ENCODE measurements at places on chromosomes 4 and X.

DNA sequence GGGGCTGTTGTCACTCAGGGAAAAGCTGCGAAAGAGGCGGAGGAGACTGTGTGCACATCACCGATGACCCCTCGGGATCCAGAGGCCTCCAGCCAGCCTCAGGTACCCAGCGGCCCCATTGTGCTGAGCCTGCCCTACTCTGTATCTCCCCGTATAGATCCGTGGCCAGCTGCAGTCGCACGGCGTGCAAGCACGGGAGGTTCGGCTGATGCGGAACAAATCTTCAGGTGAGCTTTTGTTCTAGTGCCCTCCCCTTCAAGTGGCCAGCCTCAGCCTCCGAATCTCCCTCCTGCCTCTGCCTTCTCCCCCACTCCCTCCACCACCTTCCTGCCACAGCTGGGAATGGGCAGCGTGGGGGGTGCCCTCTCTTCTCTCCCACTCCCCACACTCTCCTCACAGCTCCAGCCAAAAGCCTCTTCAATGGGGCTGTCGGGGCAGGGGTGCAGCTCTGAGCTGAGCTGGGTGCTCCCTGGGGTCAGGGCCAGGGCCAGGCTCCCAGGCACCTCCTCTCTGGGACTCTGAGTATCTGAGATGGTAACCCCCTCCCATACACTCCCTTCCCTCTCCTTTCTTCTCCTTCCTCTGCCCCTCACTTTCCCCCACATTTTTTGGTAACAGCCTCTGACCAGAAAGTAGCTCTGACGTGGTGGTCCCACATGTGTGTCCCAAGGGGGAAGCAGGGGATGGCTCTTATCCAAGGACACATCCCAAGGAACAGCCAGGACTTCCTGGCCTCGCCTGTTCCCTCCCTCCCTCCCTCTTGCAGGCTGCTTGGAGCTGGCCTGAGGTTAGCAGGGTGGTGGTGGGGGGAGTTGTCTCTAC, 20.4 kb upstream of the UBA1 start:
- no peak for DNase-seq

- no peak for DNase-seq
These were observed 18.6 kb upstream of the SEPSECS start for GRCh38 chr4:25178838-25179261.

DNA sequence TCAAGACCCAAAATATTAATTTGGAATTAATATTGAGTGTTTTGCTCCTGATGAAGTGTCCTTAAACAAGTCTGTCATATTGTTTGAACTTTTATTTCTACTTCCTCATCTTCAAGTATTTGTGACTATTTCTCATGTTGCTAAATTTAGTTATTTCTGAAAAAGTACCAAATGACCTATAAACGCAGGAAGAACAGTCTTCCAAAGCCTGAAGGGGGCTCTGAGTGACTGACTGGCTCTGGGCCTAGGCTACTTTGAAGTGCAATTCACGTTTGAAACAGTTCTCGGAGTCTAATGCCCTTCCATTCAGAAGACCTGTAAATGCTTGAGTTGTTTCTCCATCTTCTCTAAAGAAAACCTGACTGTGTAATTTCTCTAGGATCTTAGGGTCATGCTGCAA, 26.5 kb downstream of the GALNT7 start:
- DNase-seq, result peak; percentile 33

DNA sequence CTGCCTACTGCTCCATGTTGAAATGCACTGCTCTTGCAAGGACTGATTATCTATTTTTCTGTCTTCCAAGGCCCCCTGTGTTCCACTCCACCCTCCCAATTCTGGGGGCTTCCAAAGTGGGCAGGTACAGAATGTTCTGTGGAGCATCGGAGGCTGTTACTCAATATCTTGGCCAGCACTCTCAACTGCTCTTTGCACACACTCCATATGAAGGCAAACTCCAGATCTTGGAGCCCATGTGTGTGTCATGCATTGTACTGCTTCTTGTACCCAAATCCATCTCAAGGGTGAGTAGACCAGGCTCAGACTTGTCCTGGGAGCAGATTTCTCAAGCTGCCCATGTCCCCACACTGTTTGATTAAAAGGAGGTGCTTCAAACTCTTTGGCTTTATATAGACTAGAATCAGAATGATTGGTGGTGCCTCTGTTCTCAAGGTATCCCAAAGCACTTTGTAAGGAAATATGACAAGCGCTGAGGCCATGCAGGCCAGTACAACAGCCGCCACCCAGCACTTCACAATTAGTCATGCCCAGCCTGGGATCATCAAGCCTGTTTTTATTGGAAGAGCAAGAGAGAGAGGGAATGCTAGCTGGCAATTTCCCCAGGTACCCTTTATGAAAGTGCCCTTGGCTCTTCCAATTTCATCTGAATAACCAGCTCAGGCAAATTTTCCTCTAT, 44.3 kb downstream of the AR start:
- no peak for DNase-seq

DNA sequence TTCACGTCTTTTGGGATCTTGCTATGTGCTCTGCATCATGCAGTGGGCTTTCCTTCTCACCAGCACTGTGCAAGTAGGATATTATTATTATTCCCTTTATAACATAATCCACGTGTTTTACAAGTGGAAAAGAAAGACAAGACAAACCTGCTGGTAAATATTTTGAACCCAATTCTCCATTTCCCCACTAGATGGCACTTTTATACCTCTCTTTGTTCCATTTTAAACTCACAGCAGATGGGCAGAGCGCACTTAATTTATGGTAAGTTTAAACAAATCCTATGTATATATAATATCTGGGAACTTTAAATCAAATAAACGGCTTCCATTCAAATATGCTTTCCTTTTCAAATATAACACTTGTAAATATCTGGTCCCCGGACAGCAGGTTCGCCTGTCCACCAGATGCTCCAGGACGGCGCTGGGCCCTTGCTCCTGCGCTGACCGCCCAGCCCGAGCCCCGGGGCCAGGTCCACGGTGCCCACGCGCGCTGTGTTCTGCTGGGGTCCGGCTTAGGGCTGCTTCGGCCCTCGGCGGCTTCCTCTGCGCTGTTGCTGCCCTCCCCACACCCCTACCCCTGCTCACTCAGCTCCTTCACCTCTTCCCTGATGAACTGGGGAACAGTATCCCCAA, 31.1 kb downstream of the F11 start:
- DNase-seq, result peak; percentile 36

DNA sequence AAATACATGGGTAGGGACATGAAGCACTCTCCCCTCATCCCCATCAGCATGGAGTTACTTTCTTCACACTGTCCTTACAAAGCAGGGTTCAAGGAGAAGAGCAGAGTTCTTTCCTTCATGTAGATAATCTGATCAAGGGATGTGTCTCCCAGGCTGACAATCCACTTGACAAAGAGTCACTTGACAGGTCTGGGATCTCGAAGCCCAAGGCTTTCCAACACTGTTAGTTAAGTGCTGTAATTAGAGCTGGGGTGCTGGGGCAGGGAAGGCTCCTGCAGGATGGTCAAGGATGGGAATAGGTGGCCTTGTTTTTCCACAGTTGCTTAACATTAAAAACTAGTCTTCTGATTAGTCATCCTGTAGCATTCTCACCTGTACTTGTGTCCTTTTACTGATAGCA, 38.0 kb downstream of the CCNG2 start:
- DNase-seq, result no peak

DNA sequence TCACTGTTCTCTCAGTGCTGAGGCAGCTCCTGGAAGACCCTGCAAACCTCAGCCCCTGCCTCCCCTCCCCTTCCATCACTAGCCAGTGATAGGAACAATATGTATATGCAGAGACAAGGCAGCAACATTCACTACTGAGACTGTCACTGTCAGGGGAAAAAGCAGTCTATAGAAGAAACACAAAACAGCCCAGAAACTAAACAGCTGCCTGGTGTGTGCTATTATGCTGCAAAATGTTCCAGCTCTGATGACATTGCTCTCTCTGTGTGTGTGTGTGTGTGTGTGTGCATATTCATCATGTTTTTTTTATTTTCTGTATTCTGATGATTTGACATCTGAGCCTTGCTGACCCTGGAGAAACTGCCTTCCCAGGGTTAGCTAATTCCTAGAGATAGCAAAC, 147.2 kb downstream of the SPATA18 start:
- no peak for DNase-seq

- no peak for DNase-seq
These were observed 11.8 kb downstream of the PAPSS1 start for GRCh38 chr4:107708225-107708624.

GRCh38 chr4:36256398-36256891, 12.1 kb upstream of the ARAP2 start:
- peak; percentile 28 for DNase-seq

DNA sequence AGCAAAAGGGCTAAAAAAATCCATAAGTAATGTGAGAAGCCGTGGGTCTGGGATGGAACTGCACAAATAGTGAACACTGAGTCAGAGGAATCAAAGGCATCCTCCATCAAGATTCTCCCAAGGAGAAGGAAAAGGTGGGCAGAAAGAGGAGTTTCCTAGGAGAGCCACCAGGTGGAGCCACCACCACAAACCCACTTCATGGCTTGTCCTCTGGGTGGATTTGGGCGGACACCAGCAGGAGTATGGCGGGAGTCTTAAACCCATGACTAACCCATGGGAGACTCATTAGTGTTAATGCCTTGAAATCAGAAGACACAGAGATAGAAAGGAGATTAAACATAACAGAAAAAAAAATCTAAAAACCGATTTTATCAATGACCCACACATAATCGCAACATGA, 147.7 kb downstream of the SH3KBP1 start:
- peak; percentile 32 for DNase-seq

DNA sequence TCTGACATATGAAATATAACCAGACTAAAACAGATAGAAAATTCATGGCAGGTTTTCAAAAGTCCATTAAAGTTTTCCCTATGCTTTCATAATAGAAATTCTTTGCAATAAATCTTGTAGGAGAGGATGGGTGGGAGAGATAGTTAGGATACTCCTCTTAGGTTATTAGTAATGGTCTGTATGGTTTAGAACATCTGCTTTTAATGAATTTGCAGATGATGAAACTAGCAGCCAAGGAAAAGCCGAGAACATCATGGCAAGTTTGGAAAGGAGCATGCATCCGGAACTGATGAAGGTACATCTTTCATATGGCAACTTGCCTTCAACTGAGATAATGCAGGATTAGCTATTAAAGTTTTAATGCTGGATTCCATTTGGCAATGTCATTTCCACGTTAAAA, 70.7 kb downstream of the DOCK11 start:
- DNase-seq, result no peak

- no peak for DNase-seq
These were observed 85.9 kb upstream of the UGT8 start for GRCh38 chr4:114512595-114513295.

DNA sequence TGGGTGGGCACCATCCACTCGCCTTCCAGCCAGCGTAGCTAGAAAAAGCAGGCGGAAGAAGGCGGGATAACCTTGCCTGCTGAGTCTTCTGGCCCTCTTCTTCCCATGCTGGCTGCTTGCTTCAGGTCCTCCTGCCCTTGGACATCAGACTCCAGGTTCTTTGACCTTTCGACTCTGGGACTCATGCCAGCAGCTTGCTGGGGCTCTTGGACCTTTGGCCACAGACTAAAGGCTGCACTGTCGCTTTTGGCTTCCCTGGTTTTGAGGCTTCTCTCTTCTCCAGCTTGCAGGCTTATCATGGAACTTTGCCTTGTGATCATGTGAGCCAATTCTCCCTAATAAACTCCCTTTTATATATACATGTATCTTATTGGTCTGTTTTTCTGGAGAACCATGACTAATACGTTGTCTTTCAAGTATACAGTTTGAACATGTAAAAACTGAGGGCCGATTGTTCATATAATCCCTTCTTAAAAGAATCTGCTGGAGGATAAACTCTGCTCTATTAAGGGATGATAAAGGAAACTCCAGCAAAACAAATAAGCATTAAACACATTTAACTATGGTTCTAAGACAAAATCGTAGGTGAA, 116.6 kb upstream of the LCORL start:
- no peak for DNase-seq

GRCh38 chr4:153074936-153075630, 129.2 kb upstream of the TRIM2 start:
- DNase-seq, result no peak

DNA sequence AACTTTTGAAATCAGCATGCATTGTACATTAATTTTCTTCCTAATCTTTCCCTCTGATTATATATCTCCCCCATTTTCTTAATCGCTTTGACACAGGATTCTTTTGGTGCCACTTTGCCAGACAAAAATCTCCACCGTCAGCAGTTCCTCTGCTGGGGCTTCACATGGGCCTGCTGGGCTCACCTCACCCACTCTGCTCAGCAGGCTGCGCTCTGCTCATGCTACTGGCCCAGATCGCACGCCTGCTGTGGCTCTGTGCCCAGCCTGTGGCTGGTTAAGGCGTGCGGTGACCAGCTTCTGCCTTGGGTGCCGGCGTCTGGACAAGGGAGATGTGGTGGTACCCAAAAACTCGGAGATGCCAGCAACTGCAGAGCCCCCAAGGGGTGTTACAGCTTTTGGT, 31.1 kb downstream of the UCHL1 start:
- DNase-seq, result no peak

- peak; percentile 52 for DNase-seq
These were observed 6.8 kb upstream of the IQSEC2 start for GRCh38 chrX:53288189-53288588.

GRCh38 chr4:26822546-26822945, 38.1 kb upstream of the STIM2 start:
- DNase-seq, result peak; percentile 51

- no peak for DNase-seq
These were observed 11.0 kb upstream of the SCD5 start for GRCh38 chr4:82809619-82810018.

DNA sequence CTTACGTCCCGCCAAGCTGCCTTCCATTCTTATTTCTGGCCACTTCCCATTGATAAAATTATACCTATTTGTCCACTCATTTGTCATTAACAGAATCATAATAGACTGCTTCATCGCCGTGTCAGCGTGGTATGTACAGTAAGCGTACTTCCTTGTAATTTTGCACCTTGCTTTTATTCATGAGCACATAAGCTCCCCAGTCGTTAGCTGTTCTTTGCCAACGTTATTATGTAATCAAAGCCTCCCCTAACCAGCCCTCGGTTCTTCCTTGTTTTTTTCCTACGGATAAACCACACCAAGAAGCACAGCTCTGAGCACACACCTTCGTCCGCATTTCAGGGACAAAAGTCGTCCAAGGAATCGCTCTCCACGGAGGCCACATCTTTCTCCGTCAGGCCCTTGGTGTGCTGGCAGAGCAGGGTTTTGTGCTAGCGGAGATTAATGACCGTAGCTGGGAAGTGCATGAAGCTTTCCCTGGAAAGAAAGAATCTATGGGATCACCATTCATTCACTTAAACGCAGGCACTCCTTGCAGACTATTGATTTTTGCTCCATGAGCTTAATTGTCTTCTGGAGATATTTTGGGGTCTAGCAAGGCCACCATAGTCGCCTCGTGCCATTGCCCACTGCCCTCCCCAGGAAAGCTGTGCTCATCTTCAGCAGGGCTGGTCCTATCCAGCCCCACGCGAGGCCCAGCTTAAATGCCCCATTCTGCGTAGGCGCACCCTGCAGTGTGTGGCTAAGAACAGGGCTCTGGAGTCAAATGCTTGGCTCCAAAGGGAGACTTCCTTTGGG, 200.9 kb upstream of the PSAPL1 start:
- DNase-seq, result peak; percentile 44

GRCh38 chr4:12943069-12943468, 541.1 kb downstream of the RAB28 start:
- DNase-seq, result no peak

Data from MV-4-11 (cell line).